ENCODE measurements at places on chromosomes 5 and 9. TPM values are rescaled to one million over a fixed set of nuclear protein-coding genes. Genes with fewer than 3 reads are reported as not detected.

The ITGA1 gene
- 18.0 TPM for total RNA-seq

The DMRT3 gene
- total RNA-seq: not detected

The CTXN3 gene
- total RNA-seq: not detected

The C5orf34 gene
- total RNA-seq: 7.7 TPM

The HTR1A gene
- not detected for total RNA-seq

The KIF4B gene
- not detected for total RNA-seq

The SPINK6 gene
- not detected for total RNA-seq

- peaks cover 6% of the 10 kb centered on the region for H3K36me3 ChIP-seq
- no peak overlapping the region for H3K4me3 ChIP-seq
- no peaks in the 10 kb centered on the region for H3K4me1 ChIP-seq
- no peak for DNase-seq
Observed at GRCh38 chr5:172911628-172911880, 47.7 kb upstream of the RPL26L1 start.

GRCh38 chr5:10457682-10458574 lies 16.2 kb downstream of the ROPN1L start:
- peak overlapping the region; percentile 43 for H3K27ac ChIP-seq
- H3K27me3 ChIP-seq: no peaks in the 10 kb centered on the region
- no peak for DNase-seq
- H3K4me1 ChIP-seq: peaks cover 7% of the 10 kb centered on the region
- no peak overlapping the region for H3K4me3 ChIP-seq

DNA sequence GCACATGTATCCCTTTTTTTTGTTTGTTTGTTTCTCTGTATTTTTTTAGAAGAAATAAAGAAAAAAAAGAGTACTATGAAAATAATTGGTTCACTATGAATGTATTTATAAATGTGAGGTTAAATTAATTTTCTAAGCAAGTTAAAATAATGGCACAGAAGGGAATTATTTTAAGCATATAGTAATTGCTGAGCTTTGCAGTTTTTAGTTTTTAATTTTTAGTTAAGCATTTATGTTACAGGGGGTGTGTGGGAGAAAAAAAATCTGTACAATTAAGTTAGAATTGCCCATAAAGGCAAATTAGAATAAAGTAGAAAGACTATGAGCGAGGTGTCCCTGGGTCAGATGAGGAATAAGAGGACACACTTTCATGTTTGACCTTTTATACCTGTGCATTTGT lies 152.6 kb downstream of the CDH18 start:
- H3K36me3 ChIP-seq: peaks cover 4% of the 10 kb centered on the region
- no peaks in the 10 kb centered on the region for H3K4me1 ChIP-seq
- no peak for DNase-seq
- H3K4me3 ChIP-seq: no peak overlapping the region

GRCh38 chr5:79831381-79832309 lies 142.0 kb downstream of the CMYA5 start:
- no peak for DNase-seq
- no peak overlapping the region for H3K27ac ChIP-seq

DNA sequence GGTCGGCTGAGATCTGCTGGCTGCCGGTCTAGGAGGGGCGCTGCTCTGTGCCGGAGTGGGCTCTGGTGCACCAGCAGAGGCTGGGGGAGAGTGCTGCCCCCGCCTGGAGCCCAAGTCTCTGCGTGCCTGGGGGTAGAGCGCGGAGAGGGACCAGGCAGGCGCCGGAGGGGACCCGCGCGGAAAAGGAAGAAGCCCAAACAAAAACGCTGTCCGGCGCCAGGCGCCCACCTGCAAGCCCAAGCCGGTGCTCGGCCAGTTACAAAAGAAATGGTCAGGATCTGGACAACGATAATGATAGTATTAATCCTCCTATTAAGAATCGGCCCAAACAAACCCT lies 571 bp upstream of the S1PR3 start:
- DNase-seq: no peak
- no peak overlapping the region for H3K4me3 ChIP-seq
- H3K27ac ChIP-seq: no peak overlapping the region
- H3K27me3 ChIP-seq: peaks cover 26% of the 10 kb centered on the region

DNA sequence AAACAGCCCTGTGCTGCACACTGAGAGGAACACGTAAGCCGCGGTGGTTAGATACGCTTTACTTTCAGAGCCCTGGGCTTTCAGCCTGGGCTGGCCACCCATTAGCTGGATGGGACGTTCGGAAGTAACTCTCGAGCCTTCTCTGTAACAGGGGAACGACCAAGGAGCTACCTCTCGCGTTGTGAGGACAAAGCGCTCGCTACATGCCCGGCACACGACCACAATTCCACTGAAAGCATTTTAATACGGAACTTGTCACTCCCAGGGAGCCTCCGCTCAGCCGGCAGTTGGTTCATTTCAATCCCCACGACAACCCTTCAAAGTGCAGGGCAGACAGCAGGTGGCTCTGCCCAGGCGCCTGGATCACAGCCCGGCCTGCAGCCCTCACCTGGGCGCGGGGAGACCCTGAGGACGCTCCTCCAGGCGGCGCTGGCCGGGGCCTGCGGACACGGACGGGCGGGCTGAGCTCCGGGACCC lies 368 bp downstream of the SURF1 start:
- no peaks in the 10 kb centered on the region for H3K27me3 ChIP-seq
- no peak for DNase-seq
- H3K4me1 ChIP-seq: peaks cover 56% of the 10 kb centered on the region
- H3K36me3 ChIP-seq: peaks cover 44% of the 10 kb centered on the region

- no peaks in the 10 kb centered on the region for H3K27me3 ChIP-seq
- H3K4me1 ChIP-seq: no peaks in the 10 kb centered on the region
- no peak overlapping the region for H3K27ac ChIP-seq
- no peak overlapping the region for H3K4me3 ChIP-seq
- no peak for DNase-seq
Observed at GRCh38 chr5:85910335-85910734, 707.4 kb upstream of the COX7C start.

DNA sequence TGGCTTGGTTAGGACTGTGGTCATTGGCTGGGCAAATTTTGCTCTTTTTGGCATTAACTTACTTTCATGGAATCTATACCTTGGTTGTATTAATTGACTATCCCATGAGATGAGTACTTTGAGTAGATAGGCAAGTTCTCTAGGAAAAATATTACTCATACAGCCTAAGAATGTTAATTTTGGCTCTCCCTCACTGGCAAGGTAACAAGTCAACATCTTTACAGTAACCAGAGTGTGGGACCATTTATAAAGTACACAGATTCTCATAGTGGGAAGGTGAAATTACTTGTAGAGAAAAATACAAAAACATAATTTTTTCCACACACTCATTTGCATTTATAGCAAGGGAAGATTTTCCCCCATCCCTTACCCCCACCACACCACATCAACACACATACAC lies 154.6 kb upstream of the ZNF608 start:
- no peak overlapping the region for H3K4me3 ChIP-seq
- H3K27me3 ChIP-seq: peaks cover 3% of the 10 kb centered on the region
- H3K27ac ChIP-seq: no peak overlapping the region
- peaks cover 3% of the 10 kb centered on the region for H3K36me3 ChIP-seq
- no peak for DNase-seq

GRCh38 chr5:76947082-76947503 lies 5.8 kb upstream of the CRHBP start:
- H3K27ac ChIP-seq: no peak overlapping the region
- no peak overlapping the region for H3K4me3 ChIP-seq
- peaks cover 53% of the 10 kb centered on the region for H3K27me3 ChIP-seq
- DNase-seq: no peak
- H3K36me3 ChIP-seq: no peaks in the 10 kb centered on the region
- H3K4me1 ChIP-seq: no peaks in the 10 kb centered on the region

GRCh38 chr9:84374013-84374412 lies 33.5 kb upstream of the SLC28A3 start:
- H3K4me1 ChIP-seq: no peaks in the 10 kb centered on the region
- no peak overlapping the region for H3K4me3 ChIP-seq
- H3K36me3 ChIP-seq: no peaks in the 10 kb centered on the region
- no peak for DNase-seq
- peaks cover 4% of the 10 kb centered on the region for H3K27me3 ChIP-seq

DNA sequence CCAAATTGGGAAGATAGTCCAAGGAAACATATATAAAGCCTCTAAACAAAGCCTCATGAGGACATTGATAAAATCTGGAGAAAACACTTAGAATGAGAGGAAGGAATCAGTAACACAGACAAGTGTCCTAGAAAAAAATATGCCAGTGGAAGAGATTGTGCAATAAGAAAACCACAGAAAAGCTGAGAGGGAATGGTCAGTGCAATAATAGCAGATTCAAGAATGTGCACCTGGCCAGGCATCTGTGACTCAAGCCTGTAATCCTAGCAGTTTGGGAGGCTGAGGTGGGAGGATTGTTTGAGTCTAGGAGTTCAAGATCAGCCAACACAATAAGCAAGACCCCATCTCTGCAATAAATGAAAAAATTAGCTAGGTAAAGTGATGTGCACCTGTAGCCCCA lies 691.2 kb upstream of the CDH6 start:
- no peaks in the 10 kb centered on the region for H3K36me3 ChIP-seq
- no peaks in the 10 kb centered on the region for H3K4me1 ChIP-seq
- no peak overlapping the region for H3K4me3 ChIP-seq

DNA sequence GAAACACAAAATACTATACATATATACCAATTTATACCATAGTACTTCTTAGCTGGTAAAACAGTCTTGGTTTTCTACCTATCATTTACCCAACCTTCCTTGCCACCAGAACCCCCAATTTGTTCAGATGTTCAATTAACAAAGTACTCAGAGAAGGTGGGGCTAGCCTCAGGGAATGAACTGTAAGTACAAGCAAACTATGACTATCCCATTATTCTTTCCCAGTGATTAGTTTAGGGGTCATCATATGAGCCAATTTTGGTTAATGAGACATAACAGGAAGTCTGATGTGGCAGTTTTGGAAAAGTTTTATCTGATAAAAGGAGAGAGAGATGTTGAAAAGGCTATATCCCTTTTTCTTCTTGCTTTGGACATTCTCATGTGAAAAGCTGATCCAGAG lies 125.8 kb downstream of the DTWD2 start:
- H3K4me3 ChIP-seq: no peak overlapping the region
- no peaks in the 10 kb centered on the region for H3K4me1 ChIP-seq
- H3K36me3 ChIP-seq: no peaks in the 10 kb centered on the region
- no peaks in the 10 kb centered on the region for H3K27me3 ChIP-seq
- DNase-seq: no peak

- no peaks in the 10 kb centered on the region for H3K36me3 ChIP-seq
- no peak for DNase-seq
- H3K27ac ChIP-seq: no peak overlapping the region
- H3K4me3 ChIP-seq: no peak overlapping the region
Observed at GRCh38 chr5:88888291-88888690, 5.3 kb upstream of the MEF2C start.

DNA sequence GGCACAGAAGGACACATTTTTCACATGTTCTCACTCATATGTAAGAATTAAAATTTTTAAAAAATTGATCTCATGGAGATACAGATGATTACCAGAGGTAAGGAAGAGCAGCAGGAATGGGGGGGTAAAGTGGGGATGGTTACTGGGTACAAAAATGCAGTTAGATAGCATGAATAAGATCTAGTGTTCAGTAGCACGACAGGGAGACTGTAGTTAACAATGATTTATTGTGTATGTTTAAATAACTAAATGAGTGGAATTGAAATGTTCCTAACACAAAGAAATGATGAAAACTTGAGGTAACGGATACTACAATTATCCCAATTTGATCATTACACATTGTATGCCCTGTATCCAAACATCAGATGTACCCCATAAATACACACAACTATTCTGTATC lies 15.2 kb upstream of the TGFBI start:
- H3K4me1 ChIP-seq: no peaks in the 10 kb centered on the region
- H3K27ac ChIP-seq: no peak overlapping the region

DNA sequence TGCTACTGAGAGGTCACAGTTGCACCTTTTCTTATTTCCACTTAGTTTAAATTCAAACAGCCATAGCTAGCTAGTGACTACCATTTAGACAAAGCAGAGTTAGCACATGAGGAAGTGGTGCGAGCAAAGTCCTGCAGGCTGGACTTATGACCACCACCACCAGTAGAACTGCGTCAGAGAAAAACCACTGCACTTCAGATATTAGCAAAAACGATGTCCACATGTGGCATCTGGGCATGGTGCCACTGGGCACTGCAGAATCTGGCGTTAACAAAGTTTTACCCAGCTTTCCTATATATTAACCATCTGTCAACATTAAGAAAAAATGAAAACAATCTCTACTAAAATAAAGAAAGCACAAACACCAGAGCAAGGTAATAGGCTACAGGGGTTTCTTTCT lies 80.1 kb downstream of the SPTLC1 start:
- H3K4me3 ChIP-seq: no peak overlapping the region
- peaks cover 44% of the 10 kb centered on the region for H3K36me3 ChIP-seq
- H3K27ac ChIP-seq: no peak overlapping the region

DNA sequence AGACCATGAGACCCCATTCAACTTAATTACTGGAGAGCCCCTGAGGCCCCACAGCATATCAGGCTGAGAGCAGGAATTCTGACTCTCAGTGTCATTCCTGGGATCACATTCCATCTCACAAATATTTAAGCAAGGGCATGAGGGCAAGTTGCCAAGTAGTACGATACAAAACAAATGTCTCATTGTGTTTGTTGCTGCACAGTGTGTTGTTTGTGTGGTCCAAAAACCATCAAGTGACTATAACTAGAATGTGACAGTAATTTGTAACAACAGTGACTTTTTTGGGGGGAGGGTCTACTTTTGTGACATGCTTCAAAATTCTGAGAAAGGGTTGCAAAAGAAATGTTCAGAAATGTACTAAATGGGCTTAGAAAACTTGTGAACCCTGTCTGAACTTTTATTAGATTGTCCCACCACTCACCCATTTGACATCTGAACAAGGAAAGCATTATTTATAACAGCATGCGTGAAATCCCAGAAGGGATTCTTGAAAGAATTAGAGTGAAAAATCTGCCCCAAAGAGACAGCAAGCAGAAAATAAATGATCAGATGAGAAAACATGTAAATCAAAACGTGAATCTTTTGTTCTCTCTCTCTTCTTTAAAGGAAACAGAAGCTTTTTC lies 347.0 kb downstream of the NTRK2 start:
- no peak overlapping the region for H3K27ac ChIP-seq
- no peaks in the 10 kb centered on the region for H3K27me3 ChIP-seq
- no peaks in the 10 kb centered on the region for H3K4me1 ChIP-seq
- no peak overlapping the region for H3K4me3 ChIP-seq

DNA sequence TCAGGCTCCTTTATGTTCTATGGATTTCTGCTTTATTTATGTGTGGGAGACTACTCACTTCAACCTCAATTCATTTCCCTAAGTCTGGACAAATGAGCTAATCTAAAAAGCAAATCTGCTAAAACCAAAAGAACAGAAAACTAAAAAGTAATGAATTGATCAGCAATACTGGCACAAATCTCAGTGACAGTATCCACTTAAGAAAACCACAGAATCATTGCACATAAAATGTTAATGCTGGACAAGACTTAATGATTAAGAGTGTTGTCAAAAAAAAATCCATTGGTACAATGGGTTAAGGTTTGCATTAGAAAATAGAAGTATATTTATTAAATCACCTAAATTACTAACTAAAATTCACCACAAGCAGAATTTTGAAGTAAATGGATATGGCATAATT lies 147.6 kb downstream of the EDIL3 start:
- H3K4me3 ChIP-seq: no peak overlapping the region
- DNase-seq: no peak
- no peaks in the 10 kb centered on the region for H3K36me3 ChIP-seq
- H3K27ac ChIP-seq: no peak overlapping the region
- no peaks in the 10 kb centered on the region for H3K27me3 ChIP-seq

- no peaks in the 10 kb centered on the region for H3K27me3 ChIP-seq
- no peak overlapping the region for H3K27ac ChIP-seq
- H3K4me3 ChIP-seq: no peak overlapping the region
- no peak for DNase-seq
- no peaks in the 10 kb centered on the region for H3K4me1 ChIP-seq
- peaks cover 50% of the 10 kb centered on the region for H3K36me3 ChIP-seq
Observed at GRCh38 chr9:37251452-37251851, 131.1 kb downstream of the ZCCHC7 start.
